ELF-1 (cell line): ENCODE measurements at places on chromosomes 3 and 15.

DNA sequence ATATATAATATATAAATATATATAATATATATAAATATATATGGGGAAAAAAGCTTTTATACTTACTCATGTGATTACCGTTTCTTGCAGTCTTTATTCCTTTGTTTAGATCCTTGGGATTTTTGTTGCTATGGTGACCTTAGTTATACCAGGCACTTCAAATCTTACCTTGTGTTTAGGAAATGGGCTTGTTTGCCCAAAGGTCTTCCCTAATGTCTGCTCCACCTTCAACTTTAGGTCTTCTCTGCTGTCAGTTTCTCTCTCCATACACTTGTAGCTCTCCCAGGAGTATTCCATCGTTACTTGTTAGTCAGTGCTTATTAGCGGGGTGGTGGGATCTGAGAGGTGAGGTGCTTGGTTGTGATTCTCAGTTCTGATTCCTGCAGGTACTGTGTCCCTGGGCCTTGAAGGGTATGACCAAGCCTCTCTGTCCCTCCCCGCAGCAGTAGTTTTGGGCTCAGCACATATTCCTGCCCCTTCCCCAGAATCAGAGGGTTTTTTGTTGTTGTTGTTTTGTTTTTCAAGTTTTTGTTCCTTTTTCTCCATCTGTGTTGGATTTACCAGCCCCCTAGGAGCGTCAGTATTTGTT lies 9.6 kb upstream of the LAMP3 start:
- DNase-seq: no peak

- no peak for DNase-seq
These were observed 144.9 kb downstream of the EDEM1 start for GRCh38 chr3:5332270-5332956.

DNA sequence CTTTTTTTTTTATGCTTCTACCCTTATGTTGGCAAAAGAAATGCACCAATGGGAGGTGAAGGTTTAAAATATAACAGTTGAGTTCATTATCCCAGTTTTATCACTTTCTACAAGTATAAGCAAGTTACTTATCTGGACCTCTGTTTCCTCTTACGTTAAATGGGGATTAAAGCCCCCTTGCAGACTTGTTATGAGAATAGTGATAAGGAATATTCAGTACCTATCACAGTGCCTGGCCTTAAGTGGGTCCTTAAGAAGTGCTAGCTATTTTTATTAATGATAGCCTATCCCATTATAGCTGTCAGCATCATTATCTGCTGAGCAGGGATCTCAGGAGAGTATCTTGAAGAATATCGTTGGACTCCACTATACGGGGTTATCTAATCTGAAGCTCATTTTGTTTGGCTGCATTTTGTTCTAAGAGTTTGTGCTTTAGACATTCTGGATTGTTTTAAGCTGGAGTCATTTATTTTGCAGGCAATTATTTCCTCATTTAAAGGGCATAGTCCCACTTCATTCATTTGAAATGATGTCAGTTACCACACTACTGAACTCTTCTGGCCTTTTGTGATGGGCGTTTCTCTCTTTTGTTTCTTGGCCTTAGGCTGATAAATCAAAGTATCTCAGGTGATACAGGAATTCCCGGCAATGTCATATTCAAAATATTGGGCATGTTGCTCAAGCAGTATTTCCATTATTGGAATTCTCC lies 28.8 kb downstream of the RAB8B start:
- no peak for DNase-seq

GRCh38 chr15:27871078-27871901 lies 227.8 kb downstream of the OCA2 start:
- no peak for DNase-seq

- no peak for DNase-seq
These were observed 6.6 kb downstream of the CBLB start for GRCh38 chr3:105862217-105862616.

GRCh38 chr15:89075846-89076245 lies 12.4 kb upstream of the ABHD2 start:
- no peak for DNase-seq

- no peak for DNase-seq
These were observed 457.9 kb upstream of the ALCAM start for GRCh38 chr3:104908761-104909160.

GRCh38 chr3:116886202-116886893 lies 176.8 kb downstream of the TUSC7 start:
- DNase-seq: no peak

- no peak for DNase-seq
These were observed 210.3 kb upstream of the CGNL1 start for GRCh38 chr15:57165992-57166391.

DNA sequence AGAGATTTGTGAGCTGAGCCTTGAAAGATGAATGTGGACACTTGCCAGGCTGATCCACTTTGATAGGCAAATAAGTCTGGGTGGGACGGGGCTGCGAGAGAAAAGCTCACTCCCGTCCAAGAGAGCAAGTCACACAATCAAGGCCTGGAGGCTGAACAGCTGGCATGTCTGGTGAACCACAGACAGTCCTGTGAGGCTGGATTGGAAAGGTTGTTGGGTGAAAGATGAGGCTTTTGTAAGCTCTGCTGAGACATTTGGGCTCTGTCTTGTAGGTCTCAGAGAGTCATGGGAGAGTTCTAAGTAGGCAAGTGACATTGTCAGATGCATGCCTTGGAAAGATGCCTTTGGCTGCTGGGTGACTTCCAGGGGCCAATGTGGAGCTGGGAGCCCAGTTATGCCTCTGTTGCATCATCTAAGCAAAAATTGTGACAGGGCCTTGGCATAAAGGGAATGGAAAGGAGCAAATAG lies 38.5 kb downstream of the RPLP1 start:
- DNase-seq: no peak

GRCh38 chr3:59056706-59057105 lies 6.9 kb upstream of the CFAP20DC start:
- DNase-seq: no peak

GRCh38 chr3:45078910-45079522 lies 52.9 kb downstream of the CLEC3B start:
- no peak for DNase-seq

- no peak for DNase-seq
These were observed 34.9 kb downstream of the FLNB start for GRCh38 chr3:58042947-58043707.

DNA sequence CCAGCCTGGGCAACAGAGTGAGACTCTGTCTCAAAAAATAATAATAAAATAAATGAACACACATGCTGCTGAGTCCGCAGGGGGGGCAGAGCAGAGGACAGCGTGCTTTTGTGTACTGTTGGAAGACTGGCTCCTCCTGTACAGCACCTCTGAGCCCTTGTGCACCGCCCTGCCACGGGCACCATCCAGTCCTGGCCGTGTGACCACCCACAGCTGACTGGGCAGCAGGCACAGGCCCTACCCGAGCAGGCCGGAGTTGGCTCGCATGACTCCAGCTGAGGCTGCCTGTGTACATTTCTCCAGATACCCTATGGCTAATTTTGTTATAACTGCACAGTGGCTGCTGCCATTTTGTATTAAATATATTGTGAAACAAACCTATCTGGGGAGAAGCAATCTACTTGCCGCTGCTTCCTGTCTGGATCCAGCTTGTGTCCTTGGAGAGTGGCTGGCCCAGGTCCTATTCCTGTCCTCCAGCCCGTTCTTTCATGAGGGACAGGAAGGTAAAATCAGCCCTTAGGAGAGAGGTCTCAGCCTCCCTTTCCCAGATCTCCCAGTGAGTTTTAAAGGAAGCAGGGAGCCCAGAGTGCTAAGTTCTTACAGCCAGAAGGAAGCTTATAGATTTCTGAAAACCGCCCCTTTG lies 14.6 kb downstream of the IVD start:
- DNase-seq: no peak

DNA sequence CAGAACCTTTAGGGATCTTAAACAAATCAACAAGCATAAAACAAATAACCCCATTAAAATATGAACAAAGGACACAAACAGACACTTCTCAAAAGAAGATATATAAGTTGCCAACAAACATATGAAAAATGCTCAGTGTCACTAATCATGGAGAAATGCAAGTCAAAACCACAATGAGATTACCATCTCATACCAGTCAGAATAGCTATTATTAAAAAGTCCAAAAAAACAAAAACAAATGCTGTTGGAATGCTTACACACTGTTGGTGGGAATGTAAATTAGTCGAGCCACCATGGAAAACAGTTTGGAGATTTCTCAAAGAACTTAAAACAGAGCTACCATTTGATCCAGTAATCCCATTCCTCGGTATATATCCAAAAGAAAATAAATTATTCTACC lies 423.6 kb downstream of the OTOL1 start:
- no peak for DNase-seq

DNA sequence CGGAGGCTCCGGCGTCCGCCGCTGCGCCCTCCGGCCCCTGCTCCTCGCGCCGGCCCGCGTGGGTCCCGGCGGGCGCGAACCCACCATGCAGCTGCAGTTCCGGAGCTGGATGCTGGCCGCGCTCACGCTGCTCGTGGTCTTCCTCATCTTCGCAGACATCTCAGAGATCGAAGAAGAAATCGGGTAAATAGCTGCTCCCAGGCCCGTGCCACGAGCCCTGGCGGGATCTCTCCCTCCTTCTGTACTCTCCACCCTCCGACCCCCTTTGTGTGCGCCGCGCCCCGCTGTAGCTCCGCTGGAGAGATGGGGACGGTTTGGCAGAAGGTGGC lies 263 bp downstream of the ST8SIA2 start:
- DNase-seq: no peak

GRCh38 chr3:43691120-43691995 lies 620 bp downstream of the ABHD5 start:
- DNase-seq: peak; percentile 75

DNA sequence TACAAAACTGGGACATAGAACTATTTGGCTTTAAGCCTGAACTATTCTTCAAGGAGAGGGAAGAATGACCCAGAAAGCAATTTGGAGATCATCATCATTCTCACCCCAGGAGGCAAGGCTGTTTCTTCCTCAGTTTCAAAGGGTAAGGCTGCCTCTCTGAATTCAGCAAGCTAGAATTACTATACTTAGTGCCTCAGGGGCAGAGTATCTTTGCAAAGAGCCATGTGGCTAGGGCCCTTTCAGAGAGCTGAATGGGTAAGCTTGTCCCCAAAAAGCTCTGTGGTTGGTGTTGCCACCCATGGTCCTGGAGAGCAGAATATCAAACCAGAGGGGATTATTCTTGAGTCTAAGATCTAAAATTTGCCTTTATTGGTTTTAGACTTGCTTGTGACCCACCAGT lies 720.3 kb upstream of the ARPP21 start:
- peak; percentile 55 for DNase-seq

DNA sequence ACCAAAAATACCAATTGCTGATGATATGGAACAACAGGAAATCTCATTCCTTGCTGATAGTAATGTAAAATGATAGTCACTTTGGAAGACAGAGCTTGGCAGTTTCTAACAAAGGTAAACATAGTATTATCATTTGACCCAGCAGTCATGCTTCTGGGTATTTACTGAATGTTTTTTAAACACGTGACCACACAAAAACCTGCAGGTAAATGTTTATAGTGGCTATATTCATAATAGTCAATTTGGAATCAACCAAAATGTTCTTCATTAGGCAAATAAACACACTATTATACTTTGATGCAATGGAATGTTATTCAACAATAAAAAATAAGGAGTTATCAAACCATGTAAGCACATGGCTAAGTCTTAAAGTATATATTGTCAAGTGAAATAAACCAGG lies 24.1 kb upstream of the GOLGA8A start:
- DNase-seq: no peak

- DNase-seq: peak; percentile 18
These were observed 277 bp downstream of the SIAH2 start for GRCh38 chr3:150762662-150763121.

- no peak for DNase-seq
These were observed 62.4 kb upstream of the SPATA12 start for GRCh38 chr3:56998076-56998529.

DNA sequence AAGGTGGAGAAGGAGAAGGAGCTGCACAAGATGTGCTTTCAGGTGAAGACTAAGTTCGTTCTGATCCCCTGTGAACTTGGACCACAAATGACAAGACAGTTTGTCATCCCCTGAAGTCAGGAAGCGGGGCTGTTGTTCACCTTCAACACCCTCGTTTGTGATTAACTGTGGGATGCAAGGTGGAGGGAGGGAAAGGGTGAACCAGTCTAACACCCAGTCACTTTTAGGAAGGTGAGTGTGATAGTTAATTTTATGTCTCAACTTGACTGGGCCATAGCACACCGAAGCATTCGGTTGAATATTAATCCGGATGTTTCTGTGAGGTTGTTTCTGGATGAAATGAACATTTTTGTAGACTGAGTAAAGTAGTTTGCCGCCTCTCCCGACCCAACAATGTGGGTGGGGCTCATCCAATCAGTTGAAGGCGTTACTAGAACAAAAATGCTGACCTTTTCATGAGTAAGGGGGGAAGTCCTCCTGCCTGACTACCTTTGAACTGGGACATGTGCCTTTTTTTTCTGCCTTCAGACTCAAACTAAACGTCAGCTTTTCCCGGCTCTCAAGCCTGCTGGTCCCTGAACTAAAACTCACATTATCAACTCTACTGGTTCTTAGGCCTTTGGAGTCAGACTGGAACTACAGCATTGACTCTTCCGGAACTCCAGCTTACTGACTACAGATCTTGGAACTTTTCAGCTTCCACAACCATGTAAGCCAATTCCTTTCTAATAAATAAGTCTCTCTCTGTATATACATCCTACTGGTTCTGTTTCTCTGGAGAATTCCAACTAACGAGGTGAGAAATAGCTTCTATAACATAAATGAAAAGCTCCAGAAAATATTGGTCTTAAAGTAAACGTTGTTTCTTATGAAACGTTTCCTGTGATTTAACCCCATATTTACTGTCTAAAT lies 264.0 kb upstream of the SLITRK3 start:
- no peak for DNase-seq

DNA sequence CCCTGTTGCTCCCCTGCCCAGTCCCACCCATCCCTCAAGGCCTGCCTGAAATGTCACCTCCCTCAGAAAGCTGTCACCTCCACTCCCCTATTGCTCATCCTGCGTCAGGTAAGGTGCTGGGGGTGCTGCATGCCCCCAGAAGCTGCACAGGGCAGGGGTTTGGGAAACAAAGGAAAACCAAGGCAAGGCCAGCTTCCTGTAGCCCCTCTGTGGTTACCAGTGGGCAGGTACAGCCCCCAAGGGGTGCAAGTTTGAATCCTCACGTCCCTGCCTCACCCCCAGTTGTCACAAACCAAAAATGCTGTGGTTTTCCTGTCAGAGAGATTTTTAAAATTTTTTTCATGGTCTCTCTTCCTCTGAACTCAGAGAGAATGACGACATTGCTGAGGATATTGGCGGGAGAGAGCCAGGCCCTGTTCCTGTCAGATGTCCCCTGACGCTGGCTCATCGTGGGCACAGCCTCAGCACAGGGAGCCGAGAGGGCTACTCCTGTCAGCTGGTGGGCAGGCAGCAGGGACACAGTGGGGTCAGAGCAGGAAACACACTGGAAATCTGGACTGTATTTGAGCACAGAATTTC lies 27.0 kb downstream of the PSTPIP1 start:
- DNase-seq: no peak

GRCh38 chr15:90637693-90638092 lies 79.5 kb upstream of the BLM start:
- no peak for DNase-seq

- no peak for DNase-seq
These were observed 67.8 kb upstream of the SLC24A5 start for GRCh38 chr15:48052946-48053345.

- no peak for DNase-seq
These were observed 10.5 kb upstream of the CRBN start for GRCh38 chr3:3189961-3190360.

GRCh38 chr3:99918715-99919114 lies 101.1 kb downstream of the CMSS1 start:
- DNase-seq: no peak
